ENCODE measurements at places on chromosomes 12 and 14.

GRCh38 chr12:45305907-45306306 lies 90.0 kb downstream of the ANO6 start:
- no peak for DNase-seq

DNA sequence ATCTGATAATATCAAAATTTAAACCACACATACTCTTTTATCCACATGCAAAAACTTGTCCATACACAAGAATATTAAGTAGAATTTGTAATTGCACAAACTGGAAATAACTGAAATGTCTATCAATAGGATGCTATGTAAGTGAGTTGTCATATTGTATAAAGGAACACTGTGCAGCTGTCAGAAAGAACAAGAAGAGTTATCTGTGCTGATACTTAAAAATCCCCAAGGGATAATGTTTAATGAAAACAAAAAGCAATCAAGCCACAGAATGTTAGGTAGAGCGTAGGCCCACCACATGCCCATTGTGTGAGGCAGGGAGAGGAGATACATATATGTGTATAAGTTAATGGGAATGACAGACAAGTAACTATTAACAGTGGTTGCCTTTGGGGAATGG lies 25.9 kb upstream of the HIGD1C start:
- DNase-seq, result no peak

DNA sequence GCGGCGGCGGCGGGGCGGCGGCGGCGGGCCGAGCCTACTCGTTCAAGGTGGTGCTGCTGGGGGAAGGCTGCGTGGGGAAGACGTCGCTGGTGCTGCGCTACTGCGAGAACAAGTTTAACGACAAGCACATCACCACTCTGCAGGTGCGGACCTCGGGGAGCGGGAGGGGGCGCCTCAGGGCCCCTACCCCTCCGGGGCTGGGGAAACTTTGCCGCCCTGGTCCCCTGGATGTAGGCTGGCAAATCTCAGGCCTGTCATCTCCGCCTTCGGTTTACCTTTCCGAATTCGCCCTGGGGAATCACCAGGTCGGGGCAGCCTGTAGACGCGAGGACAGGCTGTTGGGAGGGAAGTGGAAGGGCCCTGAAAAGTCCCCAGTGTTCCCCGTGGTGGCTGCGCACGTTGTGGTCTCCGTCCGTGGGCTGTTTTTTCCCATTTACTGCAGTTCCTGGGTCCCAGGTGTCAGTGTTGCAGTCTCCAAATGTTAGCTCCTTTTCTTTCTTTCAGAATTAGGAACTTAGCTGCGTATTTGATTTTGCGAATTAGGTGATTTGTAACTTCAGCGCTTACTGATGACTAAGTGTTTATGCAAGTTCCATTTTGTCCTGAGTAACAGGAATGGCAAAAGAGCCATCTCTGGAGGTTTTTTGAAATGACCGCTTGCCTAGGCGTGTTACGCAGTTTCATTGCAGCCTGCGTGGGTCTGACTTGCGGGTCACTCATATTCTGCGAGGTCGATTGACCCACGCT lies 656 bp downstream of the RAB21 start:
- peak; percentile 40 for DNase-seq

DNA sequence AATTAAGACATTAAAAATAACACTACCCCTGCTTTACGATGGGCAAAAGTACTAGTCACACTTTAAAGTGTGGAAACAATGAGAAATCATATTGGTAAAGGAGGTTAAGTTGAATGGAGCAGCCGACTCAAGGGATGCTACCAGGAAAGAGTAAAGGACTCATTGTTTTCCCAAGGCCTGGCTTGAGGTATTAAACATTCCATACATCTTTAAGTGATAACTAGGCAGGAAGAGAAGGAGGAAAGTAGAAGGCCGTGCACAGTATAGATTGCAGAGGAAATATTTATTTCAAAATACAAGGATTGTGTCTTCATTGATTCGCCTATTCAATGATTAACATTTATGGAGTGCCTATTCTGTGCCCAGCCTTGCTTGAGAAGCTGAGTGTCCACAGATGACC lies 20.6 kb upstream of the YARS2 start:
- DNase-seq, result no peak

GRCh38 chr12:92021666-92022035 lies 124.0 kb downstream of the BTG1 start:
- no peak for DNase-seq

Measured in hippocampal formation (tissue), 2 donors.